ENCODE measurements at places on chromosomes 13 and 19.

- DNase-seq, result no peak
Observed at GRCh38 chr13:27522847-27523246, 72.5 kb upstream of the MTIF3 start.

DNA sequence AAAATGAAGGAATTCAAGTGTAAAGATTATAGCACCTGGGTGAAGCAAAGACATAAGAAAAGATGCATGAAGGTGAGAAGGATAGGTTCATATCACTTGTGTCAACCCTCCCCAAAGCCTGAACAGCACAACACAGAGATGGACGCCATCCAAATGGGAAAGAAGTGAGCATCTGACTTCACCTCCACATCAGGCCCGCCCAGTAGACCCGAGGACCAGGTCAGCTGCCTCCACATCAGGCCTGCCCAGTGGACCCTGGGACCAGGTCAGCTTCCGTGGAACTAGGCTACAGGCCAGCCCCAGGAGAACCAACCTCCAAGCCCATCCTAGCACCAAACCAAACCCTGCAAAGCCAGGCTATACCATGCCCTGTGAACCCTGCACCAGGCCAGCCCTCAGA, 862.9 kb downstream of the UQCRFS1 start:
- no peak for DNase-seq

DNA sequence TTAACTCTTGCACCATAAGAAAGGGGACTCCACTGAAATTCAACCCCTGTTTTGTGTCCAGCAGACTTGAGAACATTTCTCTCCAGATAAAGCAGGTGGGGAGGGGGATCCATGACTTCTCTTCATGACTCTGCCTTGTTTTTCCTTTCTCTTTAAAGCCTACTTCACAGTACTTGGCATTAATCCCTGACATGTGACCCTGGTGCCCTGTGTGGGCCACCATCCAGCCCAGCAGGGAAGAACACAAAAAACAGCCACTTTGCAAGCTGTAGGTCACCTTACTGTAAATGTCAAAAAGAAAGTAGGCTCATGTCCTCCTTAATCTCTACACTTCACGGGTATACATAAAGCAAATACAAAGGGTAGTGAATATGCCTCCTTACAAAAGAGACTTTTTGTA, 30.3 kb upstream of the TPP2 start:
- no peak for DNase-seq

- no peak for DNase-seq
Observed at GRCh38 chr13:75445717-75446499, 36.1 kb downstream of the TBC1D4 start.

GRCh38 chr13:60028021-60028420, 135.7 kb downstream of the DIAPH3 start:
- DNase-seq, result no peak

- DNase-seq, result peak; percentile 51
Observed at GRCh38 chr13:51923983-51924539, 62.3 kb downstream of the CCDC70 start.

DNA sequence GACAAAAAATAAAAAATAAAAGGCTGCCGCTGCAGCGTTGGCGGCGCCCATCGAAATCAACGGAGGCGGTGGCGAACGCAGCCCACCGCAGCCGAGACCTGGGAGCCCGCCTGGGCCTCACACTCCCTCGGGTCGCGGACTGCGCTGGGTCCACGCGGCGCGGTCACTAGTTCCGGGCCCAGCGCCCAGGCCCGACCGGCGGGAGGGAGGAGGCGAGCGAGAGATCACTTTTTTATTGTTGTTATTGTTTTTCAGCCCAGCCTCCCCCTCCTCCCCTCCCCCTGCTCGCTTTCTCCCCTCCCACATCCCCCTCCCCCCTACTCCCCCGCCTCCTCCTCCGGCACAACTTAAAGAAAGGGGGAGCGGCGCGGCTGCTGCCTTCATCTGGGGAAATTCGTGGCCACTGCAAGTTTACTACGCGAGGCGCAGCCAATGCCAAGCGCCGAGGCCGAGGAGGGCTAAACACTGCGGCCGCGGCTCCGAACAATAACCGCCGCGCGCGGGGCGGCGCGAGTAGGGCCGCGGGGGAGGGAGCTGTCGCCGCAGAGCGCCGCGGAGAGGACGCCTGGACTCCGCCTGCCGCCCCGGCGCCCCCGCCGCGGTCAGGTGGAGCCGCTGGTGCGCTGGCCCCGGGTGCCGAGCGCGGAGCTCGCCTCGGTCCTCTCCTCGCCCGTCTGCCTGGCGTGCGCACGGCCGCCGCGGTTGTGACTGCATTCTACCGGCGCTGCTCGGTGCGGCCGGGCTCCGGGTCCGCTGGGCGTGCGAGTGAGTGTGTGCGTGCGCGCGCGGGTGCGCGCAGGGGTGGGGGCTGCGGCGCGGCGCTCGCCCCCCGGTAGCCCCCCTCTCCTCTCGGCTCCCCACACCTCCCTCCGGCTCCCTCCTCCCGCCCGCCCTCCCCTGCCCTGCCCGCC, 505 bp upstream of the ZIC2 start:
- DNase-seq, result peak; percentile 89

GRCh38 chr13:48142436-48142835, 47.5 kb upstream of the MED4 start:
- DNase-seq, result no peak

- DNase-seq, result no peak
Observed at GRCh38 chr19:27824108-27824507, 1388.8 kb downstream of the UQCRFS1 start.

DNA sequence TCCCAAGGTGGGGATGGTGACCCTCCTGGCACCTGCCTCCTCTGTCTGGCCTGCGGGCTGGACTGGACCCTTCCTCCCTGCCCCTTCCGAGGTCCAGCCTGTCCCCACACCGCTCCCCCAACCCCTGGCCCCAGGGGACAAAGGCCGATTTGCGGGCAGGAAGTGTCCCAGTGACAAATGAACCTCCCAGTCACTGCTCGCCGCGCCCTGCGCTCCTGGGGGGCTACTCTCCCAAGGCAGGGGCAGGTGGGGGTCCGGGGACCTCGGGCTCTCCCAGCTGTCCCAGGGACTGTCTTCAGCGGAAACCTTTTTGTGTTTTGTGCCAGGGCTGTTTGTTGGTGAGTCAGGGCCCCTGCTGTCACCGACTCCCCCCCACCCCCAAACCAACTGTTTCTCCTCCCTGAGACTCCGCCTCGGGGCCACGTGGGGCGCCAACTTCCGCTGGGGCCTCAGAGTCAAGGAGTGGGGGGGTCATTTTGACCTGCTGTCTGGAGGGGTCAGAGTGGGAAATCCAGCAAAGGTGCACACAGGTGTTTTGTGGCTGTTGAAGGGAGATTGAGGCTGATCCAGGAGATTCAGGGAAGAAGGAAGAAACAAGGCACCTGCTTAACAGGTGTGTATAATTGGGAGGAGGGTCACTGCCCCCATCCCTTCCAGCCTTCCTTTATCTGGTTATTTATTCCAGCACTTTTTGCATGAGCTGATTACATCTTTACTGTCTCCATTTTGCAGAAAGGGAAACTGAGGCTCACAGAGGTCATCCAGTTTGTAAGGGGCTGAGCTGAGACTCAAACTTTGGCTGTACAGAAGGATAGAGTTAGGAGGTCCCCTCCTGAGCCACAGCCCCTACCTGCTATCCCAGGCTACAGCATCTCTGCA, 831 bp downstream of the PGPEP1 start:
- DNase-seq, result no peak
